Activated CD4-positive, CD25-positive, alpha-beta regulatory T cell (primary cell): ENCODE measurements at places on chromosomes 1 and 21.
A peak's percentile ranks its signal among the peaks of the same experiment; 100 is the strongest.

DNA sequence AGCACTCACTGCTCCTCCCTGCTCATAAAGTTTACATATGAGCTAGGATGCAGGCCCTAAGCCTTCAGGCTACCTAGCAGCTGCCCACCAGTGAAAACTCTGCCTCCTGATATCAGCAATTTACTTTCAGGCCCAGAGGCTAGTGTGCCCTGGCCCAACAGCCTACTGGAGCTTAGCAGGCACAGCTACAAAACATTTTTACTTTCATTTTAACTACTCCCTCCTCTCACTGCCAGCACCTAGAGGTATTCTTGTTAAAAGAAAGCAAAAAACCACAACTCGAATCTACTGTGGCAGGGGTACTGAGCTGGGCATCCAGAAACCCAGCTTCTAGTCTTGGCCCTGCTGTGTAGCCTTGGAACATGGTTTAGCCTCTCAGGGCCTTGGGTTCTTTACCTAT, 5.8 kb upstream of the LORICRIN start:
- no peak for DNase-seq

DNA sequence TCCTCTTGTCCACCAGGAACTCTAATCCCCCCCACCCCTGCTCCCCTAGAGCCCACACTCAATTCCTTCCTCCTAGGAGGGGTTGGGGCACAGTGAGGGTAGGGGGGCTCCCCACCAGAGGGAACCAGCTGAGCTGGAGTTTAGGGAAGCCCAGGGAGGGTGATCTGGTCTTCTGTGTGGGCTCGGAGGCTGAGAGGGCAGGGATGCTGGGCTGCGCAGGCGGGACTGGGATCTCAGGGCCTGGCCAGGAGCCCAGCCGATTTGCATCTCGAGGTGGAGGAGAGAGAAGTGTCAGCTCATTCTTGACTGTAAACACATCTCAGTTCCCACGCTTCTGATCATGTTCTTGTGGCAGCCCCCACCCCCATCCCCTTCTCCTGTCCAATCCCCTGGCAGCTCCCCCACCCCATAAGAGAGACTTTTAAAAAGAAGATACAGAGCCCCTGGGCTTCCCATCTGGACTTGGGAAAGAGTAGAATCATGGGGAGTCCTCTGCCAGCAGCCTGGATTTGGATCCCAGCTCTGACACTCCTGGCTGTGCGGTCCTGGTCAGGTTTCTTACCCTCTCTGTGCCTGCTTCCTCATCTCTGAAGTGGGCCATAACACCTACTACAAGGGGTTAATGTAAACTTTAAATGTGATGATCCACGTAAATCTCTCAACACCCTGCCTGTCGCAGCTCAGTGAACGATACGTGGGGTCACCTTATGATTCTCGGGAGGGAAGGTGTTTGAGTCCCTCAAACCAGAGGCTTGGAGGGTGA, 6.6 kb downstream of the PEAR1 start:
- no peak for DNase-seq

DNA sequence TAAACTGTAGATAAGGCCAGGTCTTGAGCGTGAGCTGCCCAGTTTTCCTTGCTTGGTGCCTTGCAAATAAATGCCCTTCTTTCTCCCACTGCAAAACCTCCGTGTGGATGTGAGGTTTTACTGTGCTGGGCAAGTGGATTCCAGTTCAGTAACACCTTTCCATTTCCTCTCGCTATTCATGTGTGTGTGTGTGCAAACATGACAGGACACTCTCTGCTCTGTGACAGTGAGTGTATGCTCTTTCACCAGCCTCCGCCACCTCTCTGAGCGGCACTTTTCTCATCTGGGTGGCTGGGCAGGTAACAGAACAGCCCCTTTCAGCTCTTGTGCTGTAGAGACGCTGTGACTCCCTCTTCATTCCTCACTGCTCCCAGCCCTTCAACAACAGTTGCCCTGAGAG, 23.9 kb downstream of the CNIH3 start:
- DNase-seq, result no peak

- DNase-seq, result no peak
Observed at GRCh38 chr1:4394366-4394765, 260.0 kb upstream of the AJAP1 start.

- DNase-seq, result no peak
Observed at GRCh38 chr1:39727221-39727931, 11.3 kb upstream of the PPIE start.

DNA sequence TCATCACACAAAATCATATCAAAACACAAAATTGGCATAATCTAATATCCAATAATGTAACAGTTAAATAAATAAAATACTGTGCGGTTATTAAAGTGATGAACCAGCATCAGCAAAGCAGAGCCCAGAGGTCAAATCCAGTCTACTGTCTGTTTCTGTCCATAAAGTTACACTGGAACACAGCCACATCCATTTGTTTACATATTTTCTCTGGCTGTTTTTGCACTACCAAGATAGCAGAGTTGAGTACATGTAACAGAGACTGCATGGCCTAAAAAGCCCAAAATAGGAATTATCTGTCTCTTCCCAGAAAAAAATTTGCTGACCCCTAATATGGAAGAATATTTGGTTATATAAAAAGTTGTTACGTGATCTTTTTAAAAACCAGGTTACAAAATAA, 242.2 kb upstream of the DMRTA2 start:
- no peak for DNase-seq

- peak; percentile 56 for DNase-seq
Observed at GRCh38 chr21:44892536-44893277, 19.2 kb upstream of the PTTG1IP start.

DNA sequence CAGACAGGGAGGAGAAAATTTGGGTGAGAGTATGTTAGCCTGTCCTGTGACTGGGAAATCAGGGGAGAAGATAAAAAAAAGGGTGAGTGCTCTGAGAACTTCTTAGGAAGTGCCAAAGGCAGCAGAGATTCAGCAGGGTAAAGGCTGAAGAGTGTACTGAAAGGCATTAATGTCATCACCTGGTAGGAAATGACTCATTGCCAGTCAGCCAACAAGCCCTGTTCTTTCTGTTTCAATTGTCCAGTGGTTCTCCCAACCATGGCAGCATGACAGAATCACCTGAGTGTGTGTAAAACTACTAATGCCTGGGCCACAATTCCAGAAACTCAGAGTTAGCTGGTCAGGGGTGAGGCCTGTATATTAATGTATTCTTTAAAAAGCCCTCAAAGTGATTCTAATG, 83.5 kb downstream of the INTS7 start:
- DNase-seq, result no peak

GRCh38 chr1:66679140-66679539, 73.1 kb upstream of the DYNLT5 start:
- DNase-seq, result no peak

DNA sequence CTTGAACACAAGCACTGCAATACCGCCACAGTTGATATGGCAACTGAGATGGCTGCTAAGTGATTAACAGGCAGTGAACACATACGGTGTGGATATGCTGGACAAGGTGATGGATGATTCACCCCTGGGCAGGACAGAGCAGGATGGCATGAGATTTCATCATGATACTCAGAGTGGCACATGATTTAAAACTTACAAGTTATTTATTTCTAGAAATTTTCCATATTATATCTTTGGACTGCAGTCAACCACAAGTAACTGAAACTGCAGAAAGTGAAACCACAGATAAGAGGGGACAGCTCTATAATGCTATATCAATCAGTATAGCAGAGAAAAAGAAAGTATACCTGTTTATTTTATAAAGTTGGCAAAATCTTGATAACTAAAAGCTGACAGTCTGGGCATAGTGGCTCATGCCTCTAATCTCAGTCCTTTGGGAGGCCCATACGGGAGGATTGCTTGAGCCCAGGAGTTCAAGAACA, 47.9 kb downstream of the PHACTR4 start:
- DNase-seq, result no peak
